ENCODE measurements at places on chromosomes 6 and 20.
A peak's percentile ranks its signal among the peaks of the same experiment; 100 is the strongest.

DNA sequence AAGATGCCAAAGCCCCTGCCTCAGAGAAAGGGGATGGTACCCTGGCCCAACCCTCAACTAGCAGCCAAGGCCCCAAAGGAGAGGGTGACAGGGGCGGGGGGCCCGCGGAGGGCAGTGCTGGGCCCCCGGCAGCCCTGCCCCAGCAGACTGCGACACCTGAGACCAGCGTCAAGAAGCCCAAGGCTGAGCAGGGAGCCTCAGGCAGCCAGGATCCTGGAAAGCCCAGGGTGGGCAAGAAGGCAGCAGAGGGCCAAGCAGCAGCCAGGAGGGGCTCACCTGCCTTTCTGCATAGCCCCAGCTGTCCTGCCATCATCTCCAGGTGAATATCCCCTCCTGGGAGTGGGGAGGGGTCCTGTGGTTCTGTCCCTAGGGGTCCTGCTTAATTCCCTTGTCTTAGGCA lies 1.1 kb downstream of the MYLK2 start:
- no peak for DNase-seq

DNA sequence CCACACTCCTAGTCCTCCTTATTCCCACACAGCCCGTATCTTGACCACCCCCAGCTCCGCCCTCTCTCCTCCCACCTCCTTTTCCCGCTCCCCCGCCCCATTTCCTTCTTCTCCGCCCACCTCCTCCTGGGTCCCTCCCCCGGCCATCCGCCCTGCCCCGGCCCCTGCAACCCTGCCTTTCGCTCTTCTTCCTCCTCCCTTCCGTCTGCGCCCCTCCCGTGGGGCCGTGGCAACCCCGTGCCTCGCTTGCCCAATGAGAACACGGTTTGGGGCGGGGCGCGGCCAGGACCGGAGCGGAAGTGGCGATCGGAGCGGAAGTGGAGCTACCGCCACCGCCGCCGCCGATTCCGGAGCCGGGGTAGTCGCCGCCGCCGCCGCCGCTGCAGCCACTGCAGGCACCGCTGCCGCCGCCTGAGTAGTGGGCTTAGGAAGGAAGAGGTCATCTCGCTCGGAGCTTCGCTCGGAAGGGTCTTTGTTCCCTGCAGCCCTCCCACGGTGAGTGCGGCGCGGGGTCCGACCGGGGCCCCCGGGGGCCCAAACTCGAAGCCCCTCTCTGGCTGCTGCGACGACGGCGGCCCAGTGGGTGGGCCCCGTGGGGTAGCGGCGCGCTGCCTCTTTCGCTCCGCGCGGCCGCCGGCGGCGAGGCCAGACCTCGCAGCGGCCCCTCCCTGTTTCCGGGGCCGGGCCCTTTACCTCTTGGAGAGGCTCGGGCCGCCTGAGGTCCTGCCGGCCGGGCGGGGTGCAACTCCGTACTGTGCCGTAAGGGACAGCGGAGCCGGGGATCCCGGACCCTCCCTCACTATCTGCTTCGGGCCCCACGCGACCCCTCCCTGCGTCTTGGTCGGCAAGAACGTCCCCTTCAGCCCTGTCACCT lies at the start of gene YWHAB:
YWHAB (plus strand) TSS at position 314 of the 874 bp plus-strand sequence. CDS start 15,829 bp downstream, outside the sequence.
- peak; percentile 100 for DNase-seq

- no peak for DNase-seq
Observed at GRCh38 chr6:139290787-139291311, 949 bp downstream of the TXLNB start.

DNA sequence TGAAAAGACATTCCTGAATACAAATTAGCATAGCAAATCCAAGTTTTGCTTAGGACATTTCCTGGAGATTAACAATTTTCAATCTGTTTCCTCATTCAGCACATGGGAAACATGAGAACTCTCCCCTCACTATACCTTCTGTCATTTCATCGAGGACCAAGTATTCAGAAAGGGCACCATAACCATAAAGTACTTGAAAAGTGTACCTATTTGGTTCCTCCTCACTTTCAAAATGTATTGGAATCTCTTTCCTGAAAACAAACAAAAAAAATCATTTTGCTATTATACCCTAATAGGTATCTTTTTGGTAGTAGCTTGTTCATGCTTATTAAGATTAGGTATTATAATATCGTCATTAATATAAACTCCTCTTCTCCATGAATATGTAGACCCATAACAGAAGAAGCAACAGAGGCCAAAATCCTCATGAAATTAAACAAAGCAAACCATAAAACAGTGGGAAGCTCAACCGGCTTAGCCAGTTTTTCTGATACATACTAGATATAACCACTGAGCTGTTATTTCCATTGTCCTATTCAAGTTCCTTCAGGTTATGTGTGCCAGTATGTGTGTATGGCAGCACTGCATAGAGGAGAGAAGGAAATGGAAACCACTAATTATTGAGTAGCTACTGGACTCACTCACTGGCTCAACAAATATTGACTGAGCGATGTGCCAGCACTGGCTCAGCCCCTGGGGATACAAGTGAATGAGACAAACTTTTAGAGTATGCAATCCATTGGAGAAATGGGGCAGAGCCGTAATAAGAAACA lies 274.0 kb downstream of the MAFB start:
- peak; percentile 98 for DNase-seq

DNA sequence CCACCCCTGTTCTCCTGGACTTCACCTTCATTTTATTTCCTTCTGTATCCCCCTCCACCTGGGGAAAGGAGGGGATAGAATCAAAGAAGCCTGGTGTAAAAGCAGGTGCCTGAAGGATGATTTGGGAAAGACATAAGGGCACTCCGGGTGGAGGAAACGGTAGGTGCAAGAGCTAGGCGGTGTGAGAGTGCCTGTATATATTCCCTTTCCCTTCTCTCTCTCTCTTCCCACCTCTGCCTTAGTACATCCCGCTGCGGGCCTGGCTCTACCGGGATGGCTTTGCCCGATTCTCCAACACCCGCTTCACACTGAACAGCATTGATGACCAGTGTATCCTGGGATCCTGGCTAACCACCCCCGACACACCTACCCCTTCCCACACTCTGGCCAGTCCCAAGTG lies 26.2 kb downstream of the PDRG1 start:
- DNase-seq = no peak

GRCh38 chr6:53179961-53180651 lies 31.5 kb upstream of the GCM1 start:
- DNase-seq = peak; percentile 40

DNA sequence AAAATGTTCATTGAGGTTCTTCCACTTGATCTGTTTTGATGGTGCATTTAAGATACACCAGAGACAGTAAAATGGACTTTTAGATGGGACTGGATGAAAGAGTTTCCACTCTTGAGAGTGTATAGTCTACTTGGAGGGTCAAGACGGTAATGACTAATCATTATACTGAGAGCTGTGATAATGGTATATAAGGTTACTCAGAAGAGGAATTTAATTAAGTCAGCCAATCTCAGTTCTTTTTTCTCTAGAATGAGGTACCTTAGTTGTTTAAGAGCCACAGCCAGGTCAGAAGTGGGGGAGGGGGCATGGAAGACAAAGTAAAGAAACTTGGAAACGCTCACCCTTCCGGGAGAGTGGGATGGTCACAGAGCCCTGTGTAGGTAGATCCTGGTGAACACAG lies 123.9 kb downstream of the MAP3K4 start:
- no peak for DNase-seq

DNA sequence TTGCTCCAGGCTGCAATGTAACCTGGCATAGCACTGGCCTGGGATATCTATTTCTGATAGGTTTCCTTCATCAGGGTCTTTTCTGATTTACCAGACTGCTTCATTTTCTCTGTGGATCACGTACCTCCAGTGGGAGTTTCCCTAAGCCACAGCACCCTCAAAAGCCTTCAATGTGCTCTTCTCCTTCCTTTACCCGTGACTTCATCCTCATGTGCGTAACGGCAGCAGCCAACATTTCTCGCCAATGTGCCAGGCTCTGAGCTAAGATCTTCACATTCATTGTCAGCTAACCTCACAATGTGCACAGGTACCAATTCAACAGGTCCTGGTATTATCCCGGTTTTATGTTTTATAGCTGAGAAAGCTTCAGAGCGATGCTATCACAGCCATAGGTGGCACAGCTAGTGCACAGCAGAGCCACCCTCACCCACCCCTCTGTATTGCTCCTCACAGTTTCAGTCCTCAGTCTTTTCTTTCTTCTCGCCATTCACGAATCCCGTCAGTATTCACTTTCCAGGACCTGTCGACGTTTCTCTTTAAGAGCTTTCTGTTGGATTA lies 58.2 kb downstream of the TNFAIP3 start:
- DNase-seq = no peak

DNA sequence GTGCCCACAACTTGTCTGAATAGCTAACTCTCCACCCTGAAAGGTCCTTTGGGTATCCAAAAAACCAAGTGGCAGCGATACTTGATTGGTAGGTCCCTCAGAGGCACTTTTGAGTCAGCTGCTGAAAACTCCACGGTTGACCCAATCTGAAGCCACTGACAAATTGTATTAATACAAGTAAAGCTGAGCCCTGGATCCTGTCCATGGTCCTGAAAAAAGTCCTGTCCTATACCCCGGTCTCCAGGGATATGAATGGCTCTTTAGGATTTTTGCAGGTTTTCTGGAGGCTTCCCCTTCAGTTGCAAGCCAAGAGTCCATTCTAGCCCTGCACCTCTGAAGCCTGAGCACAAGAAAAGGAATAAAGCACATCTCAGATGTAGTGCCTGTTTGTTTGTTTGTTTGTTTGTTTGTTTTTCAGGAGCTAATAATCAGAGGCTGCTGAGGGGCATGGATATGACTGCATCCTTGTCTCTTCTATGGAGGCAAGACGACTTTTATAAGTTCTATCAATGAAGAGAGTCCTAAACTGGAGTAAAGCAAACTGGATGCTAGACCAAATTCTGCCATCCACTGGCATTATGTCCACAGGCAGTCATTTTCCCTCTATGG lies 1.7 kb upstream of the SLC12A5 start:
- peak; percentile 77 for DNase-seq

GRCh38 chr6:14210663-14211561 lies 93.3 kb downstream of the CD83 start:
- DNase-seq = peak; percentile 86

GRCh38 chr6:93453956-93454355 lies 34.6 kb upstream of the EPHA7 start:
- no peak for DNase-seq

DNA sequence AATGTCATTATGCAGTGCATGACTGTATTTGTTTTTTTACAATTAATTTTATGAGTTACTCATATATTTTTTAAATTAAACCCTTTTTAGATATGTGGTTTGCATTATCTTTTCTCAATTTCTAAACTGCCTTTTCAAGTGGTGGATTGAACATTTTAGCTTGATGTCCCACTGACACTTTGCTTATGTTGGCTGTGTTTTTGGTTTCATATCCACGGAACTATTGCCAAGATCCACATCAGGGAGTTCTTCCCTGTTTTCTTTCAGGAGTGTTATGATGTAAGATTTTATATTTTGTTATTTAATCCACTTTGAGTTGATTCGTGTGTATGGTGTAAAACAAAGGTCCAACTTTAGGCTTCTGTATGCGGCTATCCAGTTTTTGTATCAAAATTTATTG lies 1144.9 kb upstream of the EYS start:
- DNase-seq = no peak

DNA sequence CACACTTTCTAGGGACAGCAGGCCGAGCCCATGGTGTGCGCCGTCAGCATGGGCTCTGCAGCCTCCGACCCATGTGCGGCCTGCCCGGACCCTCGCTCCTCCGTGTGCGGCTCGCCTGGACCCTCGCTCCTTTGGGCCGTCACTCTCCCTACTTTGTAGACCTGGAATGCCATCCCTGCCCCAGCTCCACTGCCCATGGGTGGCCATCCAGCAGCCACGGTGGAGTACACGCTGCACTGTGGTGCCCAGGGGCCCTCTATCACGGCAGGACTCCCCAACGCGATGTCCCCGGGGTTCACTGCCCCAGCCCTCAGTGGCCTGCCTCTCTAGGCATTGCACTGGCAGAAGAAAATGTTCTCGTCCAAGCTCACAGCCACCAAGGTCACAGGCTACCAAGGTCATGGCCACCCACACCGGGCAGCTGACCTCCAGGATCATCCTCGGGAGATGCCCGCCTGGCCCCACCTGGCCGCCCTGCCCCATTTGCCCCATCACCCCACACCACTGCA lies 24.1 kb upstream of the MRGBP start:
- no peak for DNase-seq

DNA sequence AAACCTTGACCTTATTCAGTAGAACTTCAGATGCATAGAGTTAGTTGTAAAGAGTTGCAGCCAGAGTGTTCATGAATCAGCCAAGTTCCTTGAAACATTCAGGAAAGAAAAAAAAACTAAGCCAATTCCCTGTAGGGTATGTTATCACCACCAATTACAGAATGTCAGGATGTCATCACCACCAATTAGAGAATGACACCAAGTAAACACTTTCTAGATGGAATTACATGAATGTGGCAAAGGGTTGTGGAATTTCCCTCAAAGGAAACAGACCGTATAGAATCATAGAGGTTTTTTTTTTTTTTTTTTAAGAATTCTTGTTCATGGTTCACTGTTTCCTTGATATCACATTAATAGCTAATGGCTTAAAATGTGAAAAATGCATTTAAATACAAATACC lies 472.1 kb upstream of the RNF217 start:
- DNase-seq = no peak

DNA sequence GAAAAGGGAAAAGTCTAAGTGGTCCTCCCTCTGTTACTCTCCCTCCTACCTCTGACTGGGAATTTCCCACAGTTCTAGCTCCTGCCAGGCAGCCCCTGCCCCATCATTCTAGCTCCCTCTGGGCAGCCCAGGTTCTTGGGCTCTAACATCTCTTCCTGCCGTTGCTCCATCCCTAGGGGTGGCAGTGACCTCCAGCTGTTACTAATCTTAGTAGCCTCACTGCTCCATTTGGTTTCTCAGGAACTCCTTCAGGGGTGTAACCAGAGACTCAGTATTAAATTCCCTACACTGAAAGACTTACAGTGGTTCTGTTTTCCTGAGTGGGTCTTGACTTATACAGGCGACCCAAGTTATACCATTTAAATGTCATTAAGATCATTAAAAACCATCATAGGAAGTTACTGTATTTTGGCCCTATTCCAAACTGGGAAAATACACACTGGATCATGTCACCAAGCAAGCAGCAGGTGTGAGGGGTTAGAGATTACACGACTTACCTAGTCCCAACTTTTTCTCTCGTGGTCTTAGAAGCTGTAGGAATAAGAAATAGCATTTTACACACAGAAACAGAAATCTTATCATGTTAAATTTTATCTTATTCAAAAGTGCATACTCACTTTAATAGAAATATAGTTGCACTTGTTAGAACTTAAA lies 10.1 kb downstream of the DPM1 start:
- no peak for DNase-seq

GRCh38 chr6:129542705-129543104 lies 167.3 kb downstream of the ARHGAP18 start:
- no peak for DNase-seq

DNA sequence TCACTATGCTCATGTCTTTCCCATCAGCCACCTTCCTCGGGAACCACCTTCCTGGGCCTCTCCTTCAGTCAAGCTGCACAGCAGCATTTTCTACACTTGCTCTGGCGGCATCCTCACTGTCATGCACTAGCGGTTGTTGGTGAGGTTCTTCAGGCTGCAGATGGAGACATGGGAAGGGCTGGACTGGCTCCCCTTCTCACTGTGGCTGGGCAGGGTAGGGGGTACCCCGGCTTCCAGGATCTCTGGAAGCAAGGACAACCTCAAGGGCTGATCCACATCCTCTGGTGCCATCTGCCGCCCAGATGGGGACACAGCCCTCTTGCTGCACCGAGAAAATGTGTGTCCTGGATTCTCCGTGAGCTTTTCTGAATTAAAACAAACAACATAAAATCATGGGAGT lies 180.1 kb upstream of the RNF24 start:
- DNase-seq = peak; percentile 52

Data from HT-29 (cell line).